Stimulated activated CD8-positive, alpha-beta memory T cell treated with anti-CD3 and anti-CD28 coated beads, Interleukin-4, amount 100 ng/mL, for 48 hours (primary cell): ENCODE measurements at places on chromosomes 2 and 18.

DNA sequence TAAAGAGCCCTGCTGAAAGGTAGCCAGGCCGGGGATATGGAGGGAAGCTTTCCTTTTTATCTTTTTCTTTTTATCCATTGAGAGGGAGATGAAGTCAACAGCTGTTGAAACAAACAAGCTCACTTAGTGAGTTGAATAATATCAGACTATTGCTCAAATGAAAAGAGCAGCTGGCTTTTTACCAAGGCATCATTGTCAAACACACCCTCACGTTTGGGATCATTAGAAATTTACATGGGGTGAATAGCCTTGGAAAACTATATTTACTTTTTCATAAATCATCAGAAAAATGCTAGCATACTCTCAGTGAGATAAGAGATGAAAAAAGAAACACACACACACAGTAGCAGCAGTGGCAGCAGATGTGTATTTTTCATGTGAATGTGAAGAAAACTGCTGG lies 71.5 kb upstream of the HNMT start:
- DNase-seq, result no peak

DNA sequence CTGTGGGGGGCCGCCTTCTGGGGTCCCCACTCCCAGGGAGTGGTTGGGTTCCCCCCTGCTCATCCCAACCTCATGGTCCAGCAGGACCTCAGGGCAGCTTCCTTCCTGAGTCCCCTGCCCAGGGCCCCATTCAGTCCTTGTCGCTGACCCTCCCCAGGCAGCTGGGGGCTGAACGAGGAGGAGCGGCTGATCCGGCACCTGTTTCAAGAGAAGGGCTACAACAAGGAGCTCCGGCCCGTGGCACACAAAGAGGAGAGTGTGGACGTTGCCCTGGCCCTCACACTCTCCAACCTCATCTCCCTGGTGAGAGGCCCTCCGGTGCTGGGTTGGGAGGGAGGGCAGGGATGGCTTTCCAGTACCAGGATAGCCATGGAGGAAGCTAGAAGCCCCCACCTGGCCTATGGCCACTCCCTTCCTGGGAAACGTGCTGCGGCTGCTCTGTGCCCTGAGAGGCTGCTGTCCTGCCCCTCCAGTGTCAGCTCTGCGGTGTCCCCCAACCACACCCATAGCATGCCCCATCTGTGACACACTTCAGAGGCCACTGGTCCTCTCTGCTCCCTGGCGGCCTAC lies 497 bp downstream of the CHRND start:
- no peak for DNase-seq

DNA sequence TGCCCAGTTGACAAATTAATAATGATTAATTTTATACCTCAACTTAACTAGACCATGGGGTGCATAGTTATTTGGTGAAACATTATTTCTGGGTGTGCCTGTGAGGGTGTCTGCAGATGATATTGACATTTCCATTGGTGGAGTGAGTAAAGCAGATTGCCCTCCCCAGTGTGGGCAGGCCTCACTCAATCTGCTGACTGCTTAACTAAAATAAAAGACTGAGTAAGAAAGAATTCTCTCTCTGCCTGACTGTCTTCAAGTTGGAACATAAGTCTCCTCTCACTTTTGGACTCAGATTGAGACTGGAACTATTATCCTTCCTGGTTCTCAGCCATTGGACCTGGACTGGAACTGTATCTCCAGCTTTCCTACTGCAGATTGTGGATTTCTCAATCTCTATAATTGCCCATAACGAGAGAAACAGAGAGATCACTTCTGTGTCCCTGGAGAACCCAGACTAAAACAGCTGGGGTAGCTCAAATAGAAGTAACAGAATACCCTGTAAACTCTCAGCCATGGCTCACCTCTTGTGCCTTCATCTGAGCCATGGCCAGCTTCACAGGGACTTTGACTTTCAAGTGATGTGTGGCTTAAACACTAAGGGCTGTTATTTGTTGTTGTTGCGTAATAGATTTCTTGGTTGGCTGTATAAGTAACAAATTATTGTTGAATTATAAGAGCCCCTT lies 575.3 kb upstream of the RAB6C start:
- DNase-seq, result no peak

DNA sequence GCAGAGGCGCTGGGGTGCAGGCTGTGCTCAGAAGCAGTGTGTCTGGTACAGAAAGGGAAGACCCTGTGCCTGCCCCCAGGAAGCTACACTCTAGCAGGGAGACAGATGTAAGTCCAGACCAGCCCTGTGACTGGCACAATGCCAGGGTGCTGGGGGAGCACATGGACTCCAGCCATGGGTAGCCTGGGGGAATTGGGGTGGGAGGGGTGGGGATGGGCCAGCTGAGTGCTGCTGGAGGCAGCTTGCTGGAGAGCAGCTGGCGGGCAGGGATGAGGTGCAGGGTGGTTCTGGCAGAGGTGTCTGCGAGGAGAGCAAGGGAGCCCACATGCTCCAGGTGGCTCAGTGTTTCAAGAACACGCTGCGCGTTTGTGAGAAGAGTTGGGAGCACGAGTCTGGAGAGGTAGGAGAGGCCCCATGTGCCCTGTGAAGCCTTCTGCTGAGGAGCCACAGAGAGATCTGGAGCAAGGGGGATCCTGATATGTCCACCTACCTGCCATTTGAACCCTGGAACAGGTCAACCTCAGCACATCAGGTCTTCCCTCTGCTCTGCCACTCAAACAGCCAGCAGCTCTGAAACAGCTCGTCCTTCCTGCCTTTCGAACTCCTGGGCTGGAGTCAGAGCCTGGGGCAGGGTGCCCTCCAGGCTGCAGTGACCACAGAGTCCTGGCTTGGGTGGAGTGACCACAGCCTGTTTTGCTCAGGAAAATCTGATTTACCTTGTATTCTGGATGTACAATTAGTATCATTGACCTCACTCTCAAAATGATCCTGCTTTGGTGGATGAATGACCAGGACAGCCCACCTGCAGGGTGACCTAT lies 15.1 kb downstream of the ALLC start:
- no peak for DNase-seq

DNA sequence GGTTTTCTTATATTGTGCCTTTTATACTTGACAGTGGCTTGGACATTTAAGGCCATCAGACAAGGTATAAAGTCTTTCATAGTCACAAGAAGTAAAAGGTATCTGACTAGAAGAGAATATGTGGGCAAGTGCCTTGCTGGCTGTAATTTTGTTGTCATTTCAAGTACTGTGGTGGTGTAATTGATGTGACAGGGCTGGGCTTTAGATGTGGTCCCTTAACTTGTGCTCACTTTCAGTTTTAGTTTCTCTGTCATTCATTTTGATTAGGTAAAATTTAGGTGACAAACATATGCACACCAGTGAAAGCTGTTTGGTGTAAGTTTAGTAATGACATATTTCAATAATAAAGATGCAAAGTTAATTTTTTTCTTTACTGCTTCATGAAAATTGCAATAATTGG lies 31.2 kb upstream of the TBR1 start:
- DNase-seq, result no peak

DNA sequence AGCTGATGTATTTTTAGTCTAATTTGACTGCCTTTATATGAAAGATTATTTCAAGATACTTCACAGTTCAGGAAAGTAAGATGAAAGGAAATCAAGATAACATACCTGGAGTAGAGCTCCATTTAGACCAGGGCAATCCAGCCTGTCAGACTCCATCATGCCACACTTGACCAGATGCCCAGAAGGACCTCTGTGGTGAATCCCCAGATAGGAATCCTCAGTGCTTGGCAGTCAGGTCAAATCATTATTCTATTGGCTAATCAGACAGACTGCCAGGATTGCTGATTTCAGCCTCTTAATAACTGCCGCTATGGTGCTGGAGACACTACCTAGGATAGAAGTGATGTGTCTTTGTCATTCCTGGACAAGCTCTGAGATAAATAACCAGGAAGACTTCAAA lies 404.2 kb downstream of the STK39 start:
- DNase-seq, result no peak

GRCh38 chr18:6374340-6374739 lies 40.4 kb downstream of the L3MBTL4 start:
- DNase-seq, result no peak

- no peak for DNase-seq
Measured at GRCh38 chr2:1591461-1591770, 152.9 kb downstream of the PXDN start.

- DNase-seq, result no peak
Measured at GRCh38 chr2:3076848-3077642, 300.6 kb downstream of the EIPR1 start.

DNA sequence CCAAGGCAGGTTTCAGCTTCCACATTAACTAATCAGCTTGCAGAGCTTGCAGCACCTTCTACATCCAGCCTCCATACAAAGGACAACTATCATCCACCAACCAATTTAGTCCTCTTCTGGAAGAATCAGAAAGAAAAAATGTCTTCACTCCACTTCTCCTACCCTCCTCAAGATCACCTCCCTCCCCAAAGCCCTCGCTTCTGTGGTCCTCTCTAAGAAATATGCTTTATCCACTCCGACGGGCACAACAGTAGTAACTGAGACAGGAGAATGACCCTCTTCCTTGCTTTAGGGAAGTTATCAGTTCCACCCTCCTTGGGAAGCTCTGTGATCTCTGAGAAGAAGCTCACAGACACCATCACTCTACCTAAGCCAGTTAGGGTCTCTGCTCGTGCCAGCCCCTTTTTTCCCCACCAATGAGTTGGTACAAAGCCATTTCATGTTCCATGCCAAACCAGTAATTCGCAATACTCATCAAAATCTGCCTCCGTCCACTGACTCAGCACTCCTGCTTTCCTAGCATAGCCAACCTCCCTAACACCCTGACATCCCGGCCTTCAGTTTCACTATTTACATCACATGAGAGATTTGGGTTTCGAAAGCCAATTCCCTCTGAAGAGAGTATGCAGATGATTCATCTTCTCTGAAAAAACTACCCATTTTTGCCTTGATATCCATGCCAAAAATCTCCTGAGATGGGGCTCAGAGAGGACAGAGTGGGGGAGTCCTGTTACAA lies 114.1 kb upstream of the PKDCC start:
- no peak for DNase-seq

DNA sequence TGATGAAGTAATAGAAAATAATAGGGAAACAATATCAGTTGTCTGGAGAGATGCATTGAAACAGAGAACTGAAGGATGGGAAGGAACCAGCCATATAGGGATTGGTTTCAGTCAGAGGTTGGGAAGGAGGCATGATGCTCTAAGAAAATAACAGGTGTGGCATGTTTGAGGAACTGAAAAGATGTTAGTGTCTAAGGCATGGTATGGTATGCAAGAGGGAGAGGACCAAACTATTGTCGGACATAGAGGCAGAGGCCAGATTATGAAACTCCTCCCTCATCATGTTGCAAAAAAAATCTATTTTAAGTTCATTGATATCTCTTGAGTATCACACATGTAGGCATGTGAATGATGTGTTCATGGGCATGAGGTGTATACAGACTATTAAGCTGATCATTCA lies 48.9 kb upstream of the EMILIN2 start:
- no peak for DNase-seq

DNA sequence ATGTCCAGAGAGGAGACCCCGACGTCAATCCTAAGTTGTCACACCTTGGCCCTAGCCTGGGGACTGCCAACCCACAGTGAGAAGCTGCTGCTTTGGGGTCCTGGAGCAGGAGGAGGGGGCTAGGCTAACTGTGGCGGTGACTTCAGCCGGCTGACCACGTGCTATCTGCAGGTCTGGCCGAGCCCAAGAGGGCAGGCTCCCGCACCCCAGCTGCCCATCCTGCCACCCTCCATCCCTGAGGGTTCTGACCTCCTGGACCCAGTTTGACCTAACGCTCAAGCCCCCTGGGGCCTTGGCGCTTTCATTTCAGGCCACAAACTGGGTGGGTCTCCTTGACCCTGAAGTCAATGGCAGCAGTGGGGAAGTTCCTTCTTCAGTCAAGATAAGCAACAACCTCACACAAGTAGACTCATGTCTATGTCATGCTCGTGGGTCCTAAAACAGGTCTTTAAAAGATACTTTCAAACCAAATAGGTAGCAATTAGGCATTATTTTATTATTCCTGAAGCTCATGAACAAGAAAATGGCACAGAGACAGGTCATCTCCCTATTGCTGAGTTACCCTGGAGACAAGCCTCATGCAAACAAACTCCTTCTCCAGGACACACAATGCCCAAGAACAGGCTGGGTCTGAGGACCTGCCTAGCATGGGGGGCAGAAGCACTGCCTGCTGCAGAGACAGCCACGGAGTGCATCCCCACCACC lies 2.3 kb downstream of the HES6 start:
- DNase-seq, result no peak

DNA sequence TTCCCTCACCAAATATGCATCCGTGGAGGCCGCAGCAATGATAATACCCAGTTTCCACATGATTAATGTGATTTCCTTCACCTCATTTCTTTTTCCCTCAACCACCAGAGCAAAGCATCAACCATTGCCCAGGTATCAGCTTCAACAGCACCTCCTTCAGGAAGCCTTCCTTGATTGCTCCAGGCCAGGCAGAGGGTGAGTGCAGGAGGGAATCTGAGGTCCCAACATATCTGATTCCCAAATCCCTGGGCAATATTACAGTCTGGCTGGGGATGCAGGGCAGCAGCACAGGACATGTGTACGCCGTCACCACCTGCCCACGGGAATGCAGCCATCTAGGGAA lies 142.4 kb upstream of the MYCN start:
- DNase-seq, result no peak

GRCh38 chr2:205189301-205189700 lies 493.0 kb upstream of the NRP2 start:
- DNase-seq, result no peak

- no peak for DNase-seq
Measured at GRCh38 chr2:167484875-167485274, 596.6 kb downstream of the XIRP2 start.

DNA sequence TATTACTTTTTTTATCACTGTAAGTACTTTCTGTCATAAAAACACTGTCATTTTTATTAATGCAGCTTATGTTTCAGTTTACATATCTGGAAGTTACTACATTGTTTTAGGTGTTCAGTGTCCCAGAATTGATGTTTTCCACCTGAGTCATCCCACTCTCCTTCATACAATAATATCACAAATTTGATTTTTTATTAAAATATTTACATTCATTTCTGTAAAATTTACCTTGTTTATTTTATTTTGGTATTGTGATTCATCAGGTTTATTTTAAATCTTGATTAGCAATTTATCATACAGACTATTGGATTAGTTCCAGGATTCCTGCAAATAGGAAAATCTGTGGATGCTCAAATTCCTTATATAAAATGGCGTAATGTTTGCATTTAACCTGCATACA lies 1662.9 kb downstream of the SUCLG1 start:
- DNase-seq, result no peak

- DNase-seq, result no peak
Measured at GRCh38 chr2:74461187-74462053, 3.2 kb downstream of the WBP1 start.

DNA sequence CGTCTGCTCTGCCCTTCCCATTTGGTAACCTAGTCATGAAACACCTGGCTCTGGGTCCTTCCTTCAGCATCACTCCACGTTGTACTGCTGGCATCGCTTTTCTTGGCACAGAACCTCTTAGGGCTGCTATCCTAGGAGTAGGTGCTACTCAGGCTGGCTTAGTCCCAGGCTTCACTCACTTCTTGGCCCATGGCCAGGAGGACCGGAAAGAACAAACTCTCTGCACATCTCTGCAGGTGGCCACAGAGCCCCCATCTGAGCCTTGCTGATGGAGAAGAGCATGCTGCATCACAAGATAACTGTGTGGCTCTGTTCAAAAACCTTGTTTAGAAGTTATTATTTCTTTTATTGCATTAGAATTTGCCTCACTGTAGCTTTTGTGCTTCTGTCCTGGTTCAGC lies 447.2 kb upstream of the TNP1 start:
- no peak for DNase-seq

- DNase-seq, result no peak
Measured at GRCh38 chr2:110105608-110106467, 9.8 kb downstream of the MALL start.
